ENCODE measurements at places on chromosomes 12 and 14.
A peak's percentile ranks its signal among the peaks of the same experiment; 100 is the strongest.

DNA sequence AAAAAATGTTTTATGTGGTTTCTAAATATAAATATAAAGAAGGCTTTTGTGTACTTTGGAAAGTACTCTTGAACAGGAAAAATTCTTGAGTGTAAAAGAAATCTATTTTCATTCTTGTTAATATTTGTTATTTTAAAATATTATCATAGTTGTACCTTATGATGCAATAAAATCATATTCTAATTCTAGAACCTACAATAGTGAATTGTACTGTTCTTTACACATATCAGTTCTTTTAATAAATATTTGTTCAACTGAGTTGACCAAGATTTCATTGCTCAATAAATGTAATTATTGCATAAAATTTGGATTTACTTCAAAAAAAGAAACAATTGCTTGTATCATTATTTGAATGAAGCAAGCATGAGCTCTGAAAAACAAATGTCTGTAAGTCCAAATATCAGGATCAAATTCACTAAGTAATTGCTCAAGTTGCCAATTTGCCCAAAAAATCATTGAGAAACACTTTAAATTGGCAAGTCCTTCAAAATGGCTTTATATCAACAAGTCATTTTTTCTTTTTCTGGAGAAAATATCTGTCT is 191.6 kb upstream of the SLC16A7 start:
- DNase-seq: no peak

DNA sequence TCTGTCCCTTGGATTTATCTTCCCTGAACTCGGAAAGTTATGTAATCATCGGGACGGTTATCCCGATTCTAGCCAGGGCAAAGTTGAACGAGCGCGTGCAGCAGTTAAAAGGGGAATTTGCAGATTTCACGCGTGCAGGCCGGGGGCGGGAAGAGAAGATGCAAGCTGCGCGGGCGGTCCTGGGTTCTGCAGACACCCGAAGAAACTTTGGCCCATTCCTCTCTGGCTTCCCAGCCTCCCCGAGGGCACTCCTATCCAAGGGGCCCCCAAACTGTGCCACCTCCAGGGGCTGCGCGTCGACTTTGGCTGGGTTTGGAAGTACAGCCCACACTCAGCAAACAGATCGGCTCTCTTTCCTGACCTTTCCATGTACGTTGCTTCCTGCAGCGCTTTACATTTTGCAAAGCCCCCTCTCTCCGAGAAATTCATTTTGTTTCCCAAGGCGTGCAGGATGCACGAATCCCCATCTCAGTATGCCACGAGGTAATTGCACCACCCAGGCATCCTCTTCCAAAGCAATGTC is 941 bp upstream of the PPP1CC start:
- DNase-seq: peak; percentile 76

- no peak for DNase-seq
Measured at GRCh38 chr12:38417101-38417500, 100.5 kb downstream of the ALG10B start.

DNA sequence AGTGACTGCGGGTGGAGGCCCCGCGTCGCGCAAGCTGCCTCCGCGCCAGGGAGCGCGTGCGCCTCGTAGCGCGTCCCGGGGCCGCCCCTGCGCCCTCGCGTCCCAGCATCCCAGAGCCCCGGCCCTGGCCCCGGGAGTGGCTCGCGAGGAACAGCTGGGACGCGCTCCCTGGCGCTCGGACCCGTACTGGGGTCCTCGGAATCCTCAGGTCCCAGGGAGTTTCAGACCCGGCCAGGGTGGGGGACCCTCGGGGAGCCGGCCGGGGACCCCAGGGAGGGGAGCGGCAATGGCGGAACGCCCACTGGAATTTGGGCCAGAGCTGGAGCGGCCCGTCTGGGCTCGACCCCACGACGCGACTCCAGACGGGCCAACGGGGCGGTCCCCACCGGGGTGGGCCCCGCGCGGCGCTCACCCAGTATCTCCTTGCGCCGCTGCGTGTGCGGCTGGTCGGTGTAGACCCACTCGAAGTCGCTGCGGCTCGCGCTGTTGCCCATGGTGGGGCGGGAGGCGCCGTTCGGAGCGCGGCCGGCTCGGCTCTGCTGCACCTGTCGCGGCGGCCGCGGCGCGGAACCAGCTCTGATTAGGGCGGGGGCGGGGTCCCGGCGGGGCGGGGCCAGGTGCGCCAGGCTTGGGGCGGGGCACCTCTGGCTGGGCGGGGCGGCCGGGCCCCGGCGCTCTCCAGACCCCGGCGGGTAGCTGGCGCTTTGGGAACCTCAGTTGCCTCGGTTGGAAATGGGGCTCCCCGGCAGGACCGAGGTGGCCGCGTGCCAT is at the start of gene DEGS2:
TSS of gene DEGS2 (minus strand) at position 552 of the 771 bp plus-strand sequence. CDS start at position 494, 58 bp downstream.
- no peak for DNase-seq

GRCh38 chr12:52643233-52644077 is 8.6 kb downstream of the KRT2 start:
- DNase-seq: no peak

- DNase-seq: peak; percentile 50
Measured at GRCh38 chr12:128976120-128976738, 123.0 kb downstream of the GLT1D1 start.

DNA sequence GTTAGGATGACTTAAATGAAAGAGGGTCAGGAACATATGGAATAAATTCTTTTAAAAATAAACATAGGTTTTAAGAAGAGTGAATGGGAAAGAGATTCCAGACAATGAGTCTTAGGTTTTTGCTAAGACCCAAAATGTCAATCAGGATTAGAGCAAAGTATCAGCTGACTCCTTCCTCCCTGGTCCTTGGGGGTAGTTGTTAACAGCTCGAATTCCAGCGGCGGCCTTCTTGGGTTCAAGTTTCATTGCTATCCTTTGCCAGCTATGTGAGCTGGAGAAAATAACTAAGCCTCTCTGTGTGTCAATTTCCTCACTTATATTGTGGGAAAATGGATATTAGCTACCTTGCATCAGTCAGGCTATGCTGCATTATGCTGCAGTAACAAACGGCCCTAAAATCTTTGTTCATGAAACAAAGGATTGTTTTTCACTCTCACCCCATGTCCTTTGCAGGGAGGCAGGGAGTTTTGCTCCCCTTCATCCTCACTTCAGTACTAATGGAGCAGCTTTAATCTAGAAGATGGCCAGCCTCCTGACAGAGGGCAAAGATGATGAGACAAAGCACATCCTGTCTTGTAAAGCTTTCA is 83.8 kb upstream of the RFLNA start:
- DNase-seq: no peak

GRCh38 chr12:29578070-29578469 is 80.6 kb upstream of the OVCH1 start:
- no peak for DNase-seq

- DNase-seq: no peak
Measured at GRCh38 chr14:63685401-63685800, 42.5 kb downstream of the SGPP1 start.

GRCh38 chr14:67722293-67722692 is 20.6 kb downstream of the RDH12 start:
- no peak for DNase-seq

DNA sequence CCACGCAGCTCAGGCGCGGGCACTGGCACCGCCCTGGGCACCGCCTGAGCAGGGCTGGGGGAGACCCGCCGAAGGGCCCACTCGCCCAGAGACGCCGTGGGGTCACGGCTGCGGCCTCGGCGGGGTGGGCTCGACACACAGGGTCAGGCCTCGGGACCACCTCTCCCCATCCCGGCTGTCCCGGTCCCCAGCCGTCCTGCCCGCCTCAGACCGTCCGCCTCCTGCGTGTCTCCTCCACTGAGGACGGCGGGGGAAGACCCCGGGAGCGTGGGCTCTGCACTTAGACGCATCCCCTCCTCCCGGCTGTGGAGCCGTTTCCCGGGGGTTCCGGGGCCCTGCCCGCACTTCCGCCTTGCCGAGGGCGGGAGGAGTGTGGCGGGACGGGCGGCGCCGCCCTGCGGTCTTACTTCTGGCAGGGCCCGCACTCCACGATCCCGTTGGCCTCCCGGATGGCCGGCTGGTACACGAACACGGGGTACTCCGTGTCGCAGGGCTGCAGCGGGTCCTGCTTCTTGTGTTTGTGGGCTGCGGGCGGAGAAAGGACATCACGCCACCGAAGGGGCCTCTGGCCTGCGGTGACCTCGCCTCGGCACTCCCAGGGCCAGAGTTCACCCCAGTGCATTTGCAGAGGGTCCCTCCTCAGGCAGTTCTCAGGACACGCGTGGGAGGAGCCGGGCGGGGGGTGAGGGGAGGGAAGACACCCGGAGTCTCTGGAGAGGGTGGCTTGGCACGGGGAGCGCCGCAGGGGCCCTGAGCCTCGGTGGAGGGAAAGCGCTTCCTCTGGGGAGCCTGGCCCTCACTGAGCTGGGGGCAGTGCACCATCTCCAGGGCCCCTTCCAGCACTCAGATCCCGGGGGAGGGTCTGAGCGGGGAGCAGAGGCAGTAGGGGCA is 23.1 kb upstream of the LRTM2 start:
- DNase-seq: peak; percentile 77

GRCh38 chr14:103304706-103305105 is 29.3 kb upstream of the EIF5 start:
- peak; percentile 16 for DNase-seq

- DNase-seq: peak; percentile 4
Measured at GRCh38 chr14:57692671-57693070, 173.2 kb downstream of the SLC35F4 start.

DNA sequence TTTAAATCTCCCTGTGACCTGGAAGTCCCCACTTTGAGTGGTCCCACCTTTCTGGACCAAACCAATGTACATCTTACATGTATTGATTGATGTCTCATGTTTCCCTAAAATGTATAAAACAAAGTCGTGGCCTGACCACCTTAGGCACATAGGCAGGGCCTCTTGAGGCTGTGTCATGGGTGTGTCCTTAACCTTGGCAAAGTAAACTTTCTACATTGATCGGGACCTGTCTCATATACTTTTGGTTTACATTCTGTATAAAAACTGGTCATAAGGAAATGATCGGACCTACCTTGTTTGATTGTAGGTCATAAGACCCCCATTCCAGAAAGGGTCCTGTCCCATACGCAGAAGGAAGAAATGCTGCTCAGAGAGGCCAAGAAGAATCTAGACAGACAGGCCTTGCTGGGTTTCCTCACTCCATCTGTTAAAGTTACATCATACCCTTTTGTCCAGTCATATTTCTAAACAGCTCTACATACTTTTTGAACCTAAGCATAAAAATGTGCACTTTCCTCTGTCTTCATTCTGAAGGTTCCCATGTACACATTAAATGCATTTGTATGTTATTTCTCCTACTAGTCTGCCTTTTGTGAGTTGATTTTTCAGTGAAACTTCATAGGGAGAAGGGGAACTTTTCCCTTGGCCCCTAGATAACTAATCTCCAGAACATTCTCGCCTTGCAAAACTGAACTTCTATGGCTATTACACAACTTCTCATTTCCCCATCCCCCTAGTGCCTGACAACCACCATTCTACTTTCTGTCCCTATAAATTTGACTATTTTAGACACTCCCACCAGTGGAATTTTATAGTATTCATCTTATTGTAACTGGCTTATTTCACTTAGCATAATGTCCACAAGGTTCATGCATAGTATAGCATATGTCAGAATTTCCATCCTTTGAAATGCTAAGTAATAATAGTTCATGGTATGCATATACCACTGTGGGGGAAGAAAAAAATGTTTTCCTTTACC is 30.2 kb upstream of the CPM start:
- DNase-seq: peak; percentile 62

DNA sequence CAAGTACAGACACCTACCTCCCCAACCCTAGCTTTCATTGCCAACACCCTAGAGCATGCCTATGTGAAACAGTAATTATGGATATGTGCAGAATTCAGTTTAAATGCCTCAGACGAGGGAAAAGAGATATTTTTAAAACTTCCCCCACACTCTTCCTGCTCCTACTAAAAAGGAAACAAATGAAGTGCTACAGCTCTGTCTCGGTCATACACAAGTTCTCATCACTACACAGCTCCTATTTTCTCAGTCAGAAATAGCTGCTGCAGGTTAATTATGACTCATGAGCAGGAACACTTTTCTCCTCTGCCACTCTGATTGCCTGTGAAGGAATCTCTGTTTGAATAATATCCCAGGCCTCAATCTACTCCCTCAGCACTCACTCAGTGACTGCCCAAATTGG is 703.6 kb upstream of the FLRT2 start:
- DNase-seq: no peak

DNA sequence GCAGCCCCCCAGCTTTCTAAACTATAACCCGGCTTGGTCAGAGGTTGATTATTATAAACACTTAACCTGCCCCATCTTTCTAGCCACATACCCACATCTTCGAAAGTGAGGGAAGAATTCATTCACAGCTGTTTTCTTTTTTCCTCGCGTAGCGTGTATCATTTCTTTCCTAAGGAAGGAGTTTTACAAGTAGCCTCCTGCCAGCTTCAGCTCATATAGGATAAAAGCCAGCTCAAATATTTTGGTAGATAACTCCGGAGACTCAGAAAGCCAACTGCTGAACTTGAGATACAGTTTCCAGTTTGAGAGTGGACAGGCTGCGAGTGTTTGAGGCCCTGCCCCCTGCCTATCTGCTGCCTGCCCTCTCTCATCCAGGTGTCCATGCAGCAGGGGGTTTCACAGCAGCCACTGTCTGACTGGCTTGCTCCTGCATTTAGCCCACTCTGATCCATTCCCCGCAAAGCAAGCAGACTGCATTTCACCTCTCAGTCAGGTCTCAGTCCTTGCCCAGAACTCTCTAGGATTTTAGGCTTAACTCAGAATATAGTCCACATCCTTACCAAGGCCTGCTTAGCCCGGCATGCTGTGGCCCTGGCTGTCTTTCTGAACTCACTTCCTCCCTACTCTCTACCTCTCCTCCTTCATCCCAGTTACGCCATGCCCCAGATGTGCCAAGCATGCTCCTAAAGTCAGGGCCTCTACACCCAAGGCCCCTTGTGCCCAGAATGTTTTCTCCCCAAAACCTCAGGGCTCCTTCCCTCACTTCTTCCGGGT is 46.9 kb downstream of the EVL start:
- DNase-seq: no peak

DNA sequence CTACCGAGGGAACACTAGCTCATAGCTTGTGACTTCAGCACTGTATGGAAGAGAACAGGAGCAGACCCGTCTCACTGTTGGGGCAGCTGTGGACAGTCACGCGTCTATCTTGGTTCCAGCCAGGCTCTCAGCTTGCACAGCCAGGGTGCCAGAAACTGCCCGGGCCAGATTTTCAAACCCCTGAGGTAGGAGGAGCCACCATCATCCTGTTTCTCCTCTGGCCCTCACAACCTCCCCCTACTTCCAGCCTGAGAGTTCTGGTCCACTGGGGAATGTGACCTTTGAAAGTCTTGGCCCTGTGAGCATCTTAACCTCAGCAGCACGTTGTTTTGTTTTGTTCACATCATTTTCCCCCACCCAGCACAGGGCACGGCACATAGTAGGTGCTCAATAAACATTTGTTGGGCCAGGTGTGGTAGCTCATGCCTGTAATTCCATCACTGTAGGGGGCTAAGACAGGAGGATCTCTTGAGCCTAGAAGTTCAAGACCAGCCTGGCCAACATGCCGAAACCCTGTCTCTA is 50.4 kb downstream of the PSMA6 start:
- DNase-seq: no peak
